ENCODE measurements at places on chromosomes 1 and 21.

GRCh38 chr1:157288492-157288891, 150.3 kb upstream of the ETV3 start:
- no peak overlapping the region for H3K27ac ChIP-seq
- H3K27me3 ChIP-seq, result peaks cover 53% of the 10 kb centered on the region
- H3K4me1 ChIP-seq, result peaks cover 15% of the 10 kb centered on the region
- DNase-seq, result no peak
- no peak overlapping the region for H3K4me3 ChIP-seq

GRCh38 chr1:234681065-234681464, 71.1 kb upstream of the IRF2BP2 start:
- H3K4me1 ChIP-seq, result peaks cover 2% of the 10 kb centered on the region
- H3K27me3 ChIP-seq, result no peaks in the 10 kb centered on the region
- peaks cover 7% of the 10 kb centered on the region for H3K36me3 ChIP-seq

- H3K4me1 ChIP-seq, result no peaks in the 10 kb centered on the region
- H3K27ac ChIP-seq, result no peak overlapping the region
- H3K36me3 ChIP-seq, result peaks cover 10% of the 10 kb centered on the region
- H3K4me3 ChIP-seq, result no peak overlapping the region
Observed at GRCh38 chr21:34523019-34523555, 11.1 kb upstream of the KCNE1 start.

DNA sequence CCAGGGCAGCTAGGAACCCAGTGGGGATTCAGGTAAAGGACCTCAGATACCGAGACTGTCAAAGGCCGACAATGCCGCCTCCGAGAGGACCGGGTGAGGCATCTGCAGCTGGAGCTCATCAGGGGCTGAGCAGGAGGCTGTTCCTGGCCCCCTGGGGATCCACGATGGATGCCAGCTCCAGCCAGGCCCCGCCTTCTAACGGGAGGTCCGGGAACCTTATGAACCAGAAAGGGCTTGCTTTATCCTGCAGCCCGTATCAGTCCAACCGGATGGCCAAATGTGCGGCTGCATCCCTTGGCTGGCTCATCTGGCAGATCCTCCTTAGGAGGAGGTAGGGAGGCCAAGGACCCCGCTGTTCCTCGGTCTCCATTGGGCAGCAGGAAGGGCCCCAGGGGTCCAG, 32.0 kb downstream of the SLC45A1 start:
- peaks cover 10% of the 10 kb centered on the region for H3K4me1 ChIP-seq
- no peaks in the 10 kb centered on the region for H3K36me3 ChIP-seq
- no peak for DNase-seq
- no peak overlapping the region for H3K4me3 ChIP-seq
- no peak overlapping the region for H3K27ac ChIP-seq

GRCh38 chr1:65728504-65728903, 64.2 kb upstream of the PDE4B start:
- no peak overlapping the region for H3K27ac ChIP-seq
- no peak overlapping the region for H3K4me3 ChIP-seq
- no peaks in the 10 kb centered on the region for H3K36me3 ChIP-seq
- DNase-seq, result no peak

GRCh38 chr1:190138266-190138665, 339.4 kb downstream of the BRINP3 start:
- no peak overlapping the region for H3K27ac ChIP-seq
- DNase-seq, result no peak
- H3K27me3 ChIP-seq, result no peaks in the 10 kb centered on the region
- H3K4me3 ChIP-seq, result no peak overlapping the region

GRCh38 chr1:186629341-186629740, 50.9 kb downstream of the PTGS2 start:
- no peak for DNase-seq
- no peak overlapping the region for H3K27ac ChIP-seq
- H3K4me3 ChIP-seq, result no peak overlapping the region

- H3K27me3 ChIP-seq, result no peaks in the 10 kb centered on the region
- H3K27ac ChIP-seq, result peak overlapping the region; percentile 100
- DNase-seq, result no peak
Observed at GRCh38 chr1:203286161-203286984, 18.9 kb upstream of the BTG2 start.

GRCh38 chr1:99228153-99228552, 36.1 kb upstream of the PLPPR4 start:
- no peak overlapping the region for H3K4me3 ChIP-seq
- no peaks in the 10 kb centered on the region for H3K27me3 ChIP-seq

DNA sequence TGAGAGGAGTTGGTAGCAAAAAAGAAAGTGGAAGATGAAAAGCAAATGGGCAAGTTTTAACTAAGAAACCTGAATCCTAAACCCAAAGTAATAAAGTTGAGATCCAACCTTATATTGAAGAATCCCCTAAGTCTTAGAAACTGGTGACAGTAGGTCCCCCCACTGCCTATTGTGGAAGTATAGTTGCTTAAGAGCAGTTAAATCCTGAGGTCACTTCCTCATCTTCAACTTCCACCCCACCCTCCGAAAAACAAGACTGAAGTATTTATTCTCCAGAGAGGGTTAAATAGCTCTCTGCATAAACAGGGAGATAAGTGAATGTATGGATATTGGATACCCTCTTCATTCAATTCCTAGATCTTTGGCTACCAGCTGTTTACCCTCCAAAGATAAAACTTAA, 3.3 kb upstream of the DSTYK start:
- H3K36me3 ChIP-seq, result no peaks in the 10 kb centered on the region
- no peak overlapping the region for H3K27ac ChIP-seq
- DNase-seq, result no peak
- H3K4me1 ChIP-seq, result peaks cover 20% of the 10 kb centered on the region
- no peak overlapping the region for H3K4me3 ChIP-seq
- no peaks in the 10 kb centered on the region for H3K27me3 ChIP-seq

GRCh38 chr1:240803151-240803550, 191.2 kb upstream of the GREM2 start:
- H3K27me3 ChIP-seq, result no peaks in the 10 kb centered on the region
- no peak overlapping the region for H3K4me3 ChIP-seq
- H3K36me3 ChIP-seq, result no peaks in the 10 kb centered on the region
- no peak overlapping the region for H3K27ac ChIP-seq
- H3K4me1 ChIP-seq, result no peaks in the 10 kb centered on the region

DNA sequence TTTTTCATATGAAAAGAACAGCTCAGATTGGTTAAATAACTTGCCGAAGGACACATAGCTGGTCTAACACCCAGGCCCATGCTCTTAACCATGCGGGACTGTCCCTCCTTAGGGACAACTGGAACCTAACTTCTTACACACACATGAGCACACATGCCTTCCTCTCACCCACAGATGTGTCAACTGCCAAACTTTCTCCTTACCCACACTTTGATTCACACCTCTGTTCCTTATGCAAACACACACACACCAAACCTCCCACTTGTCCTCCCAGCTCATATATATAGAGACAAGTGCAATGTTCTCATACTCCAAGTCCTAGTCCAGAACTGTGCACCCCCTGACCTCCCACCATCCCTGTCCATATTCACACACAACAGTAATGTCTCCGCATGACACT, 4.3 kb downstream of the RAB25 start:
- H3K27ac ChIP-seq, result no peak overlapping the region
- H3K27me3 ChIP-seq, result peaks cover 3% of the 10 kb centered on the region
- no peaks in the 10 kb centered on the region for H3K36me3 ChIP-seq
- DNase-seq, result no peak
- no peak overlapping the region for H3K4me3 ChIP-seq

DNA sequence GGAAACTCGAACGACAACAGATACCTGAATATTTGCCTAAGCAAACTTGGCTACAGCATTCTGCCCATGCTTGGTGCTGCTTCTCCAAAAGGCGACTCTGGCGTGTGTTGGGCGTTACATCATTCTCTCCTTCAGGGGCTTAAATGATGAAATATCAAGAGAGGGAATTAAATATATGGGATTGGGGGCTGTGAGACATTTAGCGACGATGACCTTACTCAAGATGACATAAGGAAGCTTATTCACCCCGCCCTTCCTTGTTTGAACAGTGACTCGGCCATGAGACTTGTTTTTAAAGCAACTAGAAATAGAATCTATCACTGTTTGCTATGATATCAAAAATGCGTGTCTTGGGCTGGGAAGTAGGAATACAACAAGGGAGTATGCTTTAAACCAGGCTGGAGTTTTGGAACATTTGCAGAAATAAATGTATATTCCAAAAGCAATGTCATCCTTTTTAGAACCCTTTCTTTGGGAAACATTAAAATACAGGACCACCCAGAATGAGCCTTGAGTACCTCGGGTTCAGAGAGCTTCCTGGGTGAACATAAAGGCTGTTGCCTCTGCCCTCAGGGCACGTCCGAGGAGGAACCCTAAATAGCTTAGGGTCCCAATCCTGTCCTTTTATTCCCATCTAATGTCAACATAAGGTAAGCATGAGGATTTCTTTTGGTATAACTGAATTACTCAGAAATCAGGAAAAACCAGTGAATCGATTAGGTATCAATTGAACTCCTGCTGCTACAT, 123.3 kb upstream of the SLC45A1 start:
- H3K27me3 ChIP-seq, result peaks cover 13% of the 10 kb centered on the region
- no peak for DNase-seq
- no peak overlapping the region for H3K4me3 ChIP-seq
- no peaks in the 10 kb centered on the region for H3K4me1 ChIP-seq
- H3K27ac ChIP-seq, result peak overlapping the region; percentile 15
- no peaks in the 10 kb centered on the region for H3K36me3 ChIP-seq

GRCh38 chr1:172324086-172324485, 96.4 kb upstream of the C1orf105 start:
- H3K4me1 ChIP-seq, result no peaks in the 10 kb centered on the region
- no peak for DNase-seq
- H3K27me3 ChIP-seq, result no peaks in the 10 kb centered on the region
- H3K4me3 ChIP-seq, result no peak overlapping the region
- no peaks in the 10 kb centered on the region for H3K36me3 ChIP-seq

GRCh38 chr1:147266381-147266780, 23.9 kb downstream of the CHD1L start:
- DNase-seq, result no peak
- H3K36me3 ChIP-seq, result peaks cover 28% of the 10 kb centered on the region
- no peak overlapping the region for H3K4me3 ChIP-seq
- peak overlapping the region; percentile 56 for H3K27ac ChIP-seq

DNA sequence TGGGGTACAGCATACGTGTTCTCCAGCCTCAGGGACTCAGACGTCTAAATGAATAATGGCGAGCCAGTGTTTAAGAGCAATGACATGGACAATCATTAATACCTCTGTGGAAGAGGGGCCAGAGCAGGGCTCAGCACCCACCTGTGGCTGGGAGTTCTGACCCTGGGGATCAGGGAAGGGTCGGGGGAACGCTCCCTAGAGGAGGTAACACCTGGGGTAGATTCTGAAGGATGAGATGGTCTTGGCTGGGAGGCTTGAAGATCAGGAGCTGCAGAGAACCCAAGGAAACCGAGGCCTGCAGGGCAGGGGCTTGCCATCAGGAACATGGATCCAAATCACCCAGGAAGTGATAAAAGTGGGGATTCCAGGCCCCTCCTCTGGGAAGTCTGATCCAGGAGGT, 138.2 kb upstream of the RUNX3 start:
- no peaks in the 10 kb centered on the region for H3K4me1 ChIP-seq
- no peaks in the 10 kb centered on the region for H3K27me3 ChIP-seq
- no peak for DNase-seq
- H3K36me3 ChIP-seq, result no peaks in the 10 kb centered on the region
- no peak overlapping the region for H3K4me3 ChIP-seq
- no peak overlapping the region for H3K27ac ChIP-seq

- no peaks in the 10 kb centered on the region for H3K4me1 ChIP-seq
- H3K27ac ChIP-seq, result no peak overlapping the region
- DNase-seq, result no peak
- H3K27me3 ChIP-seq, result peaks cover 51% of the 10 kb centered on the region
- no peak overlapping the region for H3K4me3 ChIP-seq
Observed at GRCh38 chr1:202264726-202265125, 71.1 kb downstream of the LGR6 start.

DNA sequence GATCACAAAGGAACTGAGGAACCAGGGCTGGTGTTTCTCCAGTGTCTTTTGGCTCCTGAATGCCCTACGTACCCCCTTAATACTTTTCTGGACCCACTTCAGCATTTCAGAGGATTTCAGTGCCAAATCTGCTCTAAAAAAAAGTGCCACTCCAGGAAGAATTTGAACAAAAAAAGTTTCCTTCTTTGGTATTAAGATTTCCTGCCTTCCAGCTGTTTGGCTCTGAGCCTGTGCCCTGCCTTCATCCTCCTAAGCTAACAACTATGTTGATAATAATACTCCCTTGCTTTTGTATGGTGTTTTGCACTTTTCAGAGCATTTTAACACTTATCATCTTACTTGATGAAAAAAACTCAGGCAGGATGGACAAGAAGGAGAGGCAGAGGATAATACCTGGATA, 11.0 kb upstream of the RIMS3 start:
- no peak overlapping the region for H3K27ac ChIP-seq
- H3K27me3 ChIP-seq, result no peaks in the 10 kb centered on the region
- no peaks in the 10 kb centered on the region for H3K4me1 ChIP-seq
- DNase-seq, result no peak

DNA sequence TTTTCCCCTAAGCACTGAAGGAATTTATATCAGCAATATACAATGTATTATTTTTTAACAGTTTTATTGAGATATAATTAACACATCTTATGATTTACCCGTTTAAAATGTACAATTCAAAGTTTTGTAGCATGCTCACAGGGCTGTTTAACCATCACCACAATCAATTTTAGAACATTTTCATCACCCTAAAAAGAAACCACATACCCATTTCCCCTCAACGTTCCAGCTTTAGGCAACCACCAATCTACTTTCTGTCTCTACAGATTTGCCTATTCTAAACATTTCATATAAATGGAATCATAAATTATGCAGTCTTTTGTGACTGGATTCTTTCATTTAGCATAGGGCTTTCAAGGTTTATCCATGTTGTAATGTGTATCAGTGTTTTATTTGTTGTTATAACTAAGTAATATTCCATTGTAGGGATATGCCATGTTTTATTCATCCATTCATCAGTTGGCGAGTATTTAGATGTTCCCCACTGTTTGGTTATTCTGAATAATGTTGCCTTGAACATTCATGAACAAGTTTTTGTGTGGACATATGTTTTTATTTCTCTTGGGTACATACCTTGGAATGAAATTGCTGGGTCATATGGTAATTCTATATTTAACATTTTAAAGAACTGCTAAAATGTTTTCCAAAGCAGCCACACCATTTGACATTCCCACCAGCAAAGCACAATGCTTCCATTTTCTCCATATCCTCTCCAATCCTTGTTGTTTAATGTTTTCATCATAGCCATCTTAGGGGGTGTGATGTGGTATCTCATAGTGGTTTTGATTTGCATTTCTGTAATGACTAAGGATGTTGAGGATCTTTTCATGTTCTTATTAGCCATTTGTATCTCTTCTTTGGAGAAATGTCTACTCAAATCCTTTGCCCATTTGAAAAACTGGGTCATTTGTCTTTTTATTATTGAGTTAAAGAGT, 188.5 kb downstream of the TM2D1 start:
- no peaks in the 10 kb centered on the region for H3K27me3 ChIP-seq
- no peak for DNase-seq
- no peaks in the 10 kb centered on the region for H3K4me1 ChIP-seq
- H3K36me3 ChIP-seq, result no peaks in the 10 kb centered on the region

- H3K4me1 ChIP-seq, result no peaks in the 10 kb centered on the region
- no peak overlapping the region for H3K27ac ChIP-seq
- no peak for DNase-seq
Observed at GRCh38 chr21:37172646-37173045, 94.5 kb downstream of the VPS26C start.

GRCh38 chr1:217369271-217369981, 261.5 kb downstream of the GPATCH2 start:
- no peak overlapping the region for H3K27ac ChIP-seq
- no peak for DNase-seq
- no peak overlapping the region for H3K4me3 ChIP-seq
- no peaks in the 10 kb centered on the region for H3K36me3 ChIP-seq
- H3K27me3 ChIP-seq, result no peaks in the 10 kb centered on the region

GRCh38 chr1:59680044-59680443, 134.7 kb upstream of the HOOK1 start:
- no peak for DNase-seq
- H3K36me3 ChIP-seq, result peaks cover 6% of the 10 kb centered on the region
- H3K27ac ChIP-seq, result no peak overlapping the region
- H3K4me1 ChIP-seq, result no peaks in the 10 kb centered on the region
- H3K27me3 ChIP-seq, result no peaks in the 10 kb centered on the region
- no peak overlapping the region for H3K4me3 ChIP-seq

Measured in naive B cell (primary cell).